ENCODE measurements at places on chromosomes 11 and 22. TPM values are rescaled to one million over a fixed set of nuclear protein-coding genes. Genes with fewer than 3 reads are reported as not detected.

The SERPING1 gene
- total RNA-seq: 2.8 TPM

The UPK2 gene
- total RNA-seq: 0.32 TPM

The C11orf87 gene
- not detected for total RNA-seq

The CBLIF gene
- not detected for total RNA-seq

The NDUFA6 gene
- 39.6 TPM for total RNA-seq

The LRRC55 gene
- total RNA-seq: not detected

The CARS1 gene
- total RNA-seq: 51.3 TPM

The API5 gene
- total RNA-seq: 98.0 TPM

The TRIM29 gene
- total RNA-seq: not detected

The C22orf15 gene
- 1.6 TPM for total RNA-seq

The TTC12 gene
- 40.6 TPM for total RNA-seq

The MPST gene
- total RNA-seq: 10.7 TPM

The GRM5 gene
- total RNA-seq: not detected

The NOL12 gene
- 29.2 TPM for total RNA-seq

The GAL3ST1 gene
- not detected for total RNA-seq
